Astrocyte of the cerebellum (primary cell): ENCODE measurements at places on chromosomes 2 and 18.

- no peak for DNase-seq
Observed at GRCh38 chr2:43537137-43537536, 58.7 kb downstream of the THADA start.

GRCh38 chr2:176130147-176130956 is 847 bp downstream of the HOXD8 start:
- no peak for DNase-seq

DNA sequence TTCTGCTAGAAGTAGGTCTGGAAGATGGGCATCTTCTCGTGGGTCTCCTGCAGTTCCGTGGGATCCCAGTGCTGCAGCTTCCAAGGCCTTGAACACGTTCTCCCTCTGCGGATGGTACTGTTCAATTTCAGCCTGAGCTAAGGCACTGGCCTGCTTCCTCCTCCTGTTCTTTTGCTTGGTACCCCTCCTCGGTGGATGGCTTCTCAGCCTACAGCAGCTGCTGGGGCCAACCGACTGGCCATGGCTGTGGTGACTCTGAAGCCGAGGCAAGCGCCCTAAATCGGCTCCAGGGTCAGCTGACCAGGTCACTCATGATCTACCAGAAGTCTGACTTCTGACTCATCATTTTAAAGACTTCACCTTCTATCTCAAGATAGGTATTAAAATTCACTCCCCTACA is 150.2 kb downstream of the NBAS start:
- no peak for DNase-seq

GRCh38 chr2:146917431-146918042 is 927.3 kb upstream of the ACVR2A start:
- DNase-seq: no peak

GRCh38 chr18:57576316-57576715 is 10.2 kb downstream of the FECH start:
- no peak for DNase-seq
